ENCODE measurements at places on chromosomes 2 and 18. TPM values are rescaled to one million over a fixed set of nuclear protein-coding genes. Genes with fewer than 3 reads are reported as not detected.

- no peak for DNase-seq
Observed at GRCh38 chr2:204343685-204344084, 201.6 kb upstream of the PARD3B start.

DNA sequence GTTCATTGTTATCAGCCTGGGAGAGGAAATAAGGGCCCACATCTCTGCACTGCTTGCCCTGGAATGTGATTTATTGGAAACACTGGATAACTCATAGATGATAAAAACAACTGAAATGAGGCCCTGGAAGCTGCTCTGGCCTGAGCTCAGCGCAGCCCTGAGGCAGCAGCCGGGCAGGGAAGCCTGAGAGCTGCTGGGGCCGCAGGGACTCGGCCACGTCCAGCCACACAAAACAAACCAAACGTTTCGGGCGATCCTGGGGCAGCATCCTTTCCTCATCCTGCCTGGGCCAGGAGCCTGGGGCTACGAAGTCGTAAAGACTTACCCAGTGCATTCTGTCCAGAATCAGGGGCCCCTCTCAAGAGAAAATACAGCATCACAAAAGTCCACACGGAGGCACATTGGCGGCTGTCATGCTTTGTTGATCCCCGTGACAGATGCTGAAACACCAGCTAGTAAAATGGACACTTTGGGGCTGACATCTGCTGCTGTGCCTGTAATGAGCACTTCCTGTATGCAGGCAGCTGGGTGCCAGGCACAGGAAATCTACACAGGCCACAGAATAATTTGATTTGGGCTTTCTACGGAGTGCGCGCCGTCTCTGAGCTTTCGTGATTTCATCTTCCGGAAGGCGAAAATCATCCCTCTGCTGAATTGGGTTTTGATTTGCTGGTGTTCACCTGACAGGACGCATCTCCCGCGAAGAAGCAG lies 250.6 kb downstream of the EIPR1 start:
- peak; percentile 14 for DNase-seq

- DNase-seq: no peak
Observed at GRCh38 chr2:83069724-83070123, 1389.4 kb downstream of the SUCLG1 start.

DNA sequence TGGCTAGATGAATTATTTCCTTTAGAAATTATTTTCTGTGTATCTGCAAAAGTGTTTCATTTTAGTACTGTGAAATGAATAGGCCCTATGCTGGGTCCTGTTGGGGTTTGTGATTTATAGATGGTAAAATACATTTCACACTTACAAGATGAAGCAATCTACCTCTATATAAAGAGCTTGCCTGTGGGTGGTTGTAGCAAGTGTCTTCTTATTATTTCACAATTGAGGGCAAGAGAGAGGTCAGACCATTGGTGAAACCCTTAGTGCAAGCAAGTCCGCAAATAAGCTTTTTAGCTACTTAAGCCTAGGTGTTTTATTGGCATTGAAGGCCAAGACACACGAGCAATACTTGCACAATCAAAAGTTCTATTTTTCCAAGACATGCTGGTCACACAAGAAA lies 153.1 kb downstream of the FMNL2 start:
- no peak for DNase-seq

- no peak for DNase-seq
Observed at GRCh38 chr2:241018051-241018891, 19.9 kb downstream of the SNED1 start.

GRCh38 chr18:63078471-63078870 lies 241.1 kb downstream of the BCL2 start:
- no peak for DNase-seq

DNA sequence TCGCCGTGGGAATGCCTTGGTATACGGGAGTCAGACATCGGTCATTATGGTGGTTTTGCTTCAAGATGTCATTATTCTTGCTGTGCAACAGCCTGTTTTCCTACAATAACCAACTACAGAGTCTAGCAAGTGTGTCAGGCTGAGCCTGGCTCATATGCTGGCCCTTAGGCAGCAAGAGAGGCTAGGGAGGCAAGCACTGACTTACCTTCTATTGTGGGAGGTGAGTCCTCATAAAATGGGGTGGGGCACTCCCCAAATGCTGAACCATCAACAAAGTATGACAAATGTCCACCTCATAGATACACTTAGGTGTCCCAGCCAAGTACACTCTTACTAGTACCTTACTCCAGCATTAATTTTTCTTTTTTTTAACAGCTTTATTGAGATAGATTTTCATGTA lies 77.0 kb upstream of the ATL2 start:
- no peak for DNase-seq

The DHRS9 gene
- polyA plus RNA-seq: 0.62 TPM

The FEV gene
- polyA plus RNA-seq: 0.22 TPM

- peak; percentile 95 for DNase-seq
Observed at GRCh38 chr2:237669628-237670392, 42.4 kb downstream of the LRRFIP1 start.

GRCh38 chr2:38473333-38474005 lies 96.4 kb upstream of the ATL2 start:
- DNase-seq: no peak

DNA sequence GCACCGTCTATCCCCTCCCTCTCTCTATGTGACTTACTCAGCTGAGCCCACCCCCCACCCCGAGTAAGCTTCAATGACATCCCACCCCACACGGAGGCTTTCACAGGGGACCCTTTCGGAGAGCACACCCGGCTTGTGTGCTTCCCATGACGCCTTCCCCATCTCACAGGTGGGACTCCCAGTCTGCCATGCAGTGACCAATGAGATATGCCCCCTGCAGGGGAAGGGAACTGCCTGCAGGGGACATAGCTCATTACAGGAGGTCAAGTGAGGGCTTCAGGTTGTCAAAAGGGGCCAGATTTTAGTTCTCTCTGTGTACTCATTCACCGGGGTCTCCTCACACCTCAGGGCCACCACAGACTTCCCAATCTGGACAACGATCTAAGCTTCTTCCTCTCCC lies 112.6 kb downstream of the GAREM1 start:
- no peak for DNase-seq

- DNase-seq: no peak
Observed at GRCh38 chr2:169047256-169048250, 16.4 kb upstream of the ABCB11 start.

The TMEM37 gene
- polyA plus RNA-seq: 6.0 TPM

GRCh38 chr2:64609227-64609941 lies 44.3 kb downstream of the SERTAD2 start:
- DNase-seq: no peak

GRCh38 chr2:16717477-16717876 lies 51.8 kb upstream of the CYRIA start:
- no peak for DNase-seq

All from muscle of arm (tissue), 14 donors.